ENCODE measurements at places on chromosomes 4 and X. TPM values are rescaled to one million over a fixed set of nuclear protein-coding genes. Genes with fewer than 3 reads are reported as not detected.
A peak's percentile ranks its signal among the peaks of the same experiment; 100 is the strongest.

DNA sequence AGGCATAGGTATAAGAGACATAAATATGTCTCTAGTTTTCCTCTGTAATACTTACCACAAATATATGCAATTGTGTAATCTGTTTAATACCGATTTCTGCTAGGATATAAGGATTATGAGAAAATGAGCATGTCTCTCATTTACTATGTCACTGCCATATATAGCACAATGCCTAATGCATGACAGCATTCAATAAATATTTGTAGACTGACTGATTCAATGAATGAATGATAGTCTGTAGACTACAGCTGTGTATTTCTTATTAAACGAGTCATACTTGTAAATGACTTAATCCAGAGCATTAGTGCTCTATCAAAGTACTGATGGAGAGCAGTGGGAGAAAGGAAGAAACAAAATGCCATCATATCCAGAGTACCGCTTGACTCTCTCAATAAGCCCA, 175.6 kb downstream of the PPP3CA start:
- DNase-seq: no peak

- no peak for DNase-seq
Observed at GRCh38 chrX:129590596-129590995, 50.5 kb downstream of the OCRL start.

GRCh38 chr4:83197555-83198235, 83.2 kb upstream of the PLAC8 start:
- no peak for DNase-seq

- peak; percentile 33 for DNase-seq
Observed at GRCh38 chr4:56684320-56685050, 3.4 kb upstream of the HOPX start.

DNA sequence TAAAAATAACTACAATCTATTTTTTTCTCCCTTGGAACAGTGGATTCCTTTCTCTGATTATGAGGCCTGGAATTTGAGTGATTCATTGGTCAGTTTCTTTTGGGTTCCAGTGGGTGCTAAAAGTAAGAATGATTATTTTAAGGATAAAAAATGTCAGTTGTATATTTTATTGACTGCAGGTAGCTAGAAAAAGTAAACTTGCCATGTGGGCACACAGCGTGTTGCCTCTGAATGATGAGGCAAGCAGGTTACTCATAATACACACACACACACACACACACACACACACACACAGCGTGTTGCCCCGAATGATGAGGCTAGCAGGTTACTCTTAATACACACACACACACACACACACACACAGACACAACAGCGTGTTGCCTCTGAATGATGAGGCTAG, 13.8 kb downstream of the GALNT7 start:
- peak; percentile 79 for DNase-seq

DNA sequence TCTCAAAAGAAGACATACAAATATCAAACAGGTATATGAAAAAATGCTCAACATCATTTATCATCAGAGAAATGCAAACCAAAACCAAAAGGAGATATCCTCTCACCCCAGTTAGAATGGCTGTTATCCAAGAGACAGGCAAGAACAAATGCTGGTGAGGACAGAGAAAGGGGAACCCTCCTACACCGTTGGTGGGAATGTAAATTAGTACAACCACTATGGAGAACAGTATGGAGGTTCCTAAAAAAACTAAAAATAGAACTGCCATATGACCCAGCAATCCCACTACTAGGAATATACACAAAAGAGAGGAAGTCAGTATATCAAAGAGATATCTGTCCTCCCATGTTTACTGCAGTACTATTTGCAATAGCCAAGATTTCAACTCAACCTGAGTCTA, 83.5 kb downstream of the CDS1 start:
- no peak for DNase-seq

GRCh38 chrX:129058405-129058804, 464.9 kb downstream of the SMARCA1 start:
- DNase-seq: no peak

GRCh38 chrX:9582956-9583355, 118.1 kb downstream of the TBL1X start:
- DNase-seq: no peak

- no peak for DNase-seq
Observed at GRCh38 chr4:48184882-48185281, 50.8 kb upstream of the TXK start.

DNA sequence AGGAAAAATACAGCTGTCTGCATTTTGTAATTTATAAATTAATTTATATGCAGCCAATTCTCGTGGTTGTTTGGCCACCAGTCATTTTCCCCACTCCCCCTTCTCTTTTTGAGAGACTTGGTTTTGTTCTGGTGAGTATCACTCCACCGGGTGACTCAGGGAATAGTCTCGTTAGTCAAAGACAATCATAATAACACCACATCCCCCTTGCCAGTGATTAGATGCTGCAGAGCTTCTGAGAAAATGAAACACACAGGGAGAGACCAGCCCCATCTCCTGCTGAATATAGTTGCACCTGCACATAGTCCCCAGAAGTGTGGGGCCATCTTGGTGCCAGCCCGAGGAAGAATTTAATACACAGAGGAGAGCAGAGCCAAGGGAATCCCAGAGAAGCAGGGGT, 8.0 kb upstream of the FNIP2 start:
- DNase-seq: no peak

GRCh38 chr4:165345666-165346417, 18.4 kb downstream of the MSMO1 start:
- no peak for DNase-seq

- no peak for DNase-seq
Observed at GRCh38 chr4:76270244-76271175, 19.0 kb downstream of the FAM47E start.

GRCh38 chrX:20378233-20378920, 111.7 kb upstream of the RPS6KA3 start:
- DNase-seq: no peak

DNA sequence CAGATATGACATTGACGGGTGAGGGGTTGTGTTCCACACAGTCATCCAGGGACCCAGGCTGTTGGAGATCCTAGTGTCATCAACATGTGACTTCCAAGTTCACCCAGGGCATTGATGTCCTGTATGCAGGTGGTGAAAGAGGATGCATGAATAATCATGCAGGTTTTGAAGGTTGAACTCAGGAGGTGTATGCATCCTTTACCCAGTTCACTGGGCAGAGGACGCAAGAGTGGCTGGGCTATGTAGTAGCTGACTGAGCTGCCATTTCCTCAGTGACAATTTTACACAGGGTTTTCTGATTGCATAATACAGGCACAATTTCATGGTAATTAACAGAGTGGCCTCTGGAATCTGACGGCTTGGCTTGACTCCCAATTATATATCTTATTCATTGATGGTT, 323.0 kb downstream of the HS3ST1 start:
- DNase-seq: no peak

DNA sequence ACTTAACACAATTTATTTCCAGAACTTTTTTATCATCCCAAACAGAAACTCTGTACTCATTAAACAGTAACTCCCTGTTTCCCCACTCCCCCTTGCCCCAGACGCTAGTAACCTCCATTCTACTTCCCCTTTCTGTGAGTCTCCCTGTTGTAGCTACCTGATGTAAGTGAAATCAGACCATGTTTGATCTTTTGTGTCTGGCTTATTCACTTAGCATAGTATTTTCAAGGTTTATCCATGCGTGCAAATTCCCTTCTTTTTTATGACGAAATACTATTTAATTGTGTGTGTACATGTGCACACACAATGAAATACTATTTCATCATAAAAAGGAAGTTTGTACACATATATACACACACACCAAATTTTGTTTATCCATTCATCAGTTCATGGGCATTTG, 5.2 kb downstream of the PKD2 start:
- peak; percentile 43 for DNase-seq

GRCh38 chrX:75582511-75582910, 59.7 kb upstream of the ZDHHC15 start:
- no peak for DNase-seq

GRCh38 chr4:109078724-109079123, 223.7 kb downstream of the COL25A1 start:
- DNase-seq: peak; percentile 41

DNA sequence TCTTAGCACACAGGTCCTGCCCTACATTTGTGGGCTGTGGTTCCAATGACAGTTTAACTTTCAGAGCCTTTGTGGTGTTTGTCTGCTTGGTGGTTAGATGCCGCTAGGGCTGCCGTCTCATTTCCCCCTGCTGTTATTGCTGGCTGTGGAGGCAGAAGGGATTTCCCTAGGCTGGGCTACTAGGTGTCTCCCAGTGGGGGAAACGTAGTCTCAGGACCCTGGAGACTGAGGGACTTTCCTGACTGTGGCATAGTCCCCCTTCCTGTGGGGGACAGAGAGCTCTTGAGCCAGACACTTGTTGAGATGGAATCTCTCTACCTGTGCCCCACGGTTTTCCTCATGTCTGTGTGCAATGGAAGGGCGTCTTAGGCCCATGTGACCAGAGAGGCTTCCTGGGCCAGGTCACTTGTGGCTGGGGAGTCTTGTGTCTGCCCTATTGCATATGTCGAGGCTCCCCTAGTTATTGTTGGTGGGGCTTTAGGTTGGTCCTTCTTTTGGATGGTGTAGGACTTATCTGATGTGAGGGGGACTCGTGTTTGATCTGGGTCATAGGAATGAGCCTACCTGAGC, 68.2 kb downstream of the ARHGAP10 start:
- peak; percentile 62 for DNase-seq

DNA sequence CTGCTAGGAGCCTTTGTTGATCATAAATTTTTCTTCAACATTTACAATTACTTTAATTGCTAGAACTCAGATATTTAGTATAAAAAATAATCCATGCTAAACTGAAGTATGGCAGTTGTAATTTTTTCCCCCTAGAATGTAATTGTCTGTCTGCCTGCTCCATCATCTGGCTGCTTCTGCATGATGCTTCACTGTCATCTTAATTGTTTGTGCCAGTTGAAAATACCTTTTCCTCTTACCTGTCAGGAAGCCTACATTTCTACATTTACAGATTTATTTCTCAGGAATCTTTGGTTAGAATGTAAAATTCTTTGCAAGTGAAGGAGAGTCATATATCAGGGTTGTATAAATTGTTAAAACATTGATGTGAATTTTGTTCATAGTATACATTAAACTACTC, 348.6 kb downstream of the GRXCR1 start:
- no peak for DNase-seq

DNA sequence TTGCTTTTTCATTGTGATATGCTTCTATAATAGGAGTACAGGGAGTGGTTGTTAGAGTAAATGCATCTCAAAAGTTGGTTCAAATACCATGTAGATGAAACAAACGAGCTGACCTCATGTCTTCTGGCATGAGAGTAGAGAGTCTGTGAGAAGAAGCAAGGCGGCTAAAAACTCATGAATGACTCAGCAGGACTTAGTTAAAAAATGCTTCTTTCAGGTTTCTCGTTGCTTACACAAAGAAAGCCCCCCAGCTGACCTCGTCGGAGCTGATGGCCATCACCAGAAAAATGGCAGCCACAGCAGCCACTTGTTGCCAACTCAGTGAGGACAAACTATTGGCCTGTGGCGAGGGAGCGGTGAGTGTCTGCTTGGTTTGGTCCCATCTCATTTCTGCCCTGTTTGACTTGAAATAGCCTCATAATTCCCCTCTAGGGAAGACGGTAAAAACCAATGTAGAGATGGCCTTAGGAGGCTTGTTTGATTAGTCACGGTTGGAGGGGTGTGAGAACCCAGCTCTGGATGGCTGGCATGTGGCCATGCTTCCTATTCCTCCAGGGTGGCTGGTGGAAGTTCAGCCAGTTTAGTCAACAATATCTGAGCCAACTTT, 14.5 kb downstream of the AFP start:
- DNase-seq: peak; percentile 89

GRCh38 chrX:5644776-5645175, 583.9 kb downstream of the NLGN4X start:
- DNase-seq: no peak

- DNase-seq: no peak
Observed at GRCh38 chr4:158704274-158704673, 18.9 kb downstream of the PPID start.

DNA sequence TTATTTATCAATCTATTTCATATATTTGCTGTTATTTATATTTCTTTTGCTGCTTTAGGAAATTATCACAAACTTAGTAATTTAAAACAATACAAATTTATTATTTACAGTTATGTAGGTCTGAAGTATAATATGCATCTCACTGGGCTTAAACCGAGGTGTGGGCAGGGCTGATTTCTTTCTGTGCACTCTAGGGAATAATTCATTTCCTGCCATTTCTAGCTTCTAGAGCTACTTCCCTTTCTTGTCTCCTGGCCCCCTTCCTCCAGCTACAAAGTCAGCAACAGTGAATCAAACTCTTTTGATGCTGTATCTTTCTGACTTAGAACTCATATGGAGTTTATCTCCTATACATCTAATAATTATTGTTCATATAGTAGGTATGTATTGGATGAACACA, 303.5 kb upstream of the ARSJ start:
- DNase-seq: no peak

GRCh38 chr4:96649536-96649935, 809.6 kb downstream of the PDHA2 start:
- peak; percentile 40 for DNase-seq

GRCh38 chrX:120205816-120206753, 44.5 kb upstream of the ZBTB33 start:
- DNase-seq: no peak

DNA sequence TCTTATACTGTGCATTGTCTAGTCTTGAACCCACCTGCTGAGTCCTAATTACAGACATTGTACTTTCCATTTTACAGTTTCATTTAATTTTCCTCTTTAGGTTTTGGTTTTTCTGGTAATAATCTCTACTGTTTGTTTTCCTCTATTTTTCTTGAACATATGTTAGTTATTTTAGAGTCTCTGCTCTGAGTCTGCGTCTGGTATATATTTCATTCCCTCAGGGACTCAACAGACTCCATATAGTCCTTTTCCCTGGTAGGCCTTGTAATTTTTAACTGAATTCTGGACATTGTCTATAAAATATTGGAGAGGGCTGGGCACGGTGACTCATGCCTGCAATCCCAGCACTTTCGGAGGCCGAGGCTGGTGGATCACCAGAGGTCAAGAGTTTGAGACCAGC, 121.8 kb upstream of the STOX2 start:
- DNase-seq: no peak

- DNase-seq: no peak
Observed at GRCh38 chr4:94673961-94674360, 83.8 kb upstream of the BMPR1B start.

GRCh38 chr4:38749336-38749735, 33.5 kb downstream of the TLR10 start:
- no peak for DNase-seq

GRCh38 chr4:183165376-183165775, 66.3 kb downstream of the WWC2 start:
- DNase-seq: no peak

GRCh38 chr4:156765277-156765676, 206.3 kb downstream of the PDGFC start:
- no peak for DNase-seq

Gene L1CAM
- total RNA-seq: 7.9 TPM

Gene ANOS1
- 6.6 TPM for total RNA-seq

Gene HSFX1
- total RNA-seq: not detected

Gene MORC4
- 8.8 TPM for total RNA-seq

Gene ARHGEF38
- not detected for total RNA-seq

Gene TEX13D
- not detected for total RNA-seq

Gene ATP2B3
- not detected for total RNA-seq

Gene PPEF2
- total RNA-seq: not detected

Measured in H4 (cell line).